ENCODE measurements at places on chromosomes 13 and 19. TPM values are rescaled to one million over a fixed set of nuclear protein-coding genes. Genes with fewer than 3 reads are reported as not detected.

CEACAM20 gene
- total RNA-seq = not detected

PALM3 gene
- total RNA-seq = 1.4 TPM

SHISA2 gene
- not detected for total RNA-seq

PSG11 gene
- not detected for total RNA-seq

ZNF560 gene
- total RNA-seq = not detected

ZNF426 gene
- total RNA-seq = 0.49 TPM

NOVA2 gene
- total RNA-seq = 0.29 TPM

LSR gene
- total RNA-seq = 10.7 TPM

CDX2 gene
- 0.56 TPM for total RNA-seq

CLEC4M gene
- total RNA-seq = not detected

DZIP1 gene
- 14.1 TPM for total RNA-seq

NFIX gene
- 4.9 TPM for total RNA-seq

ZNF358 gene
- 17.2 TPM for total RNA-seq

GPC5 gene
- not detected for total RNA-seq

STK24 gene
- 70.2 TPM for total RNA-seq

TEX29 gene
- total RNA-seq = not detected
